Activated T-helper 1 cell treated with anti-CD3 and anti-CD28 coated beads, Interleukin-12 subunit alpha, Interleukin-12 subunit beta, Interleukin-2, Interleukin-4 antibody, amounts not matched to agents 30 ng/mL and 10 ng/mL and 1 ng/mL, durations not matched to agents 14 hours and 24 hours and 36 hours (primary cell): ENCODE measurements at places on chromosomes 1 and 21. TPM values are rescaled to one million over a fixed set of nuclear protein-coding genes. Genes with fewer than 3 reads are reported as not detected.

Gene CELA3B
- not detected in 2 replicates for total RNA-seq

Gene NBPF10
- total RNA-seq = 3.6 and 3.7 TPM in 2 replicates

Gene S100A8
- not detected in 2 replicates for total RNA-seq

- no peak overlapping the region for H3K4me3 ChIP-seq
- no peak for DNase-seq
- H3K27ac ChIP-seq = no peak overlapping the region
Measured at GRCh38 chr1:61647142-61647541, 77.8 kb downstream of the TM2D1 start.

GRCh38 chr1:210739627-210740026 lies 394.3 kb downstream of the KCNH1 start:
- no peak overlapping the region for H3K27ac ChIP-seq
- H3K4me1 ChIP-seq = no peaks in the 10 kb centered on the region
- no peak overlapping the region for H3K4me3 ChIP-seq
- no peak for DNase-seq
- no peaks in the 10 kb centered on the region for H3K36me3 ChIP-seq
- peaks cover 8% of the 10 kb centered on the region for H3K27me3 ChIP-seq

- no peaks in the 10 kb centered on the region for H3K36me3 ChIP-seq
- no peaks in the 10 kb centered on the region for H3K27me3 ChIP-seq
- H3K27ac ChIP-seq = no peak overlapping the region
Measured at GRCh38 chr1:23393706-23394105, 24.1 kb upstream of the ZNF436 start.
